ENCODE measurements at places on chromosomes 7 and 10.
A peak's percentile ranks its signal among the peaks of the same experiment; 100 is the strongest.

- DNase-seq: no peak
Measured at GRCh38 chr10:85448716-85449115, 917.9 kb downstream of the GRID1 start.

GRCh38 chr10:14396411-14397048 is 65.8 kb upstream of the FRMD4A start:
- no peak for DNase-seq

- DNase-seq: no peak
Measured at GRCh38 chr7:122082670-122083069, 61.4 kb downstream of the AASS start.

- DNase-seq: peak; percentile 78
Measured at GRCh38 chr7:104848138-104848990, 165.6 kb upstream of the KMT2E start.

DNA sequence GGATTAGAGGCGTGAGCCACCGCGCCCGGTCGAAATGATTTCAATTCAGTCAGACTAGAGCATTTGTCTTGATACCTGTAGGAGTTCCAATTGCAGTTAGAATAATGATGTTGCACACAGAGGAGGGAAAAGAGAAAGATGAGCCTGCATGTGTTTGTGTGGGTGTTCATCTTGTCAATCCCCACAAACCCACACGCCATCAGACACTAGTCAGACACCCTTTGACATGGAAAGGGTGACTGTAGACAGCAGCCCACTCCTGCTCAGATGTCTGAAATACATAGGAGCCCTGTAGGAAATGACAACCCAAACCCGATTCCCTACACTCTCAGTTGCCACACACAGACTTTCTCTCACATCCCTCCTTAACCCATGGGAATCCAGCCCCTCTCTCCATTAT is 92.0 kb downstream of the ABLIM1 start:
- DNase-seq: no peak

DNA sequence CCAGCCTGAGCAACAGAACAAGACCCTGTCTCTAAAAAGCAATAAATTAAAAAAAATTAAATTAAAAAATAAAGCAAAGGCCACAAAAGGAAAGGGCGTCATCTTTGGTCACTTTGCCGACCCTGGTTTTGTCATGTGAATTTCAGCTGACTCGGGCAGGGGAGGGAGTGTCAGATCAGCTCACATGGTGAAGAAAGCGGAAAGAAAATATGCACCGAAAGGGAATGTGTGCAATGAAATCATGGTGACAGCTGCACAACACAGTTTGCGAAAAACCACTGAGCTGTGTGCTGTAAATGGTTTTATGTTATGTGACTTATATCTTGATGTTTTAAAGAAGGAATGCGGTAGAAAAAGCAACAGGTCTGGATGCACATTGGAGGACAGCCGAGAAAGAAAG is 39.8 kb downstream of the RCC1L start:
- DNase-seq: no peak

GRCh38 chr10:61890881-61891409 is 10.6 kb upstream of the ARID5B start:
- DNase-seq: no peak

GRCh38 chr7:150727381-150727780 is 9.8 kb upstream of the GIMAP5 start:
- DNase-seq: no peak

DNA sequence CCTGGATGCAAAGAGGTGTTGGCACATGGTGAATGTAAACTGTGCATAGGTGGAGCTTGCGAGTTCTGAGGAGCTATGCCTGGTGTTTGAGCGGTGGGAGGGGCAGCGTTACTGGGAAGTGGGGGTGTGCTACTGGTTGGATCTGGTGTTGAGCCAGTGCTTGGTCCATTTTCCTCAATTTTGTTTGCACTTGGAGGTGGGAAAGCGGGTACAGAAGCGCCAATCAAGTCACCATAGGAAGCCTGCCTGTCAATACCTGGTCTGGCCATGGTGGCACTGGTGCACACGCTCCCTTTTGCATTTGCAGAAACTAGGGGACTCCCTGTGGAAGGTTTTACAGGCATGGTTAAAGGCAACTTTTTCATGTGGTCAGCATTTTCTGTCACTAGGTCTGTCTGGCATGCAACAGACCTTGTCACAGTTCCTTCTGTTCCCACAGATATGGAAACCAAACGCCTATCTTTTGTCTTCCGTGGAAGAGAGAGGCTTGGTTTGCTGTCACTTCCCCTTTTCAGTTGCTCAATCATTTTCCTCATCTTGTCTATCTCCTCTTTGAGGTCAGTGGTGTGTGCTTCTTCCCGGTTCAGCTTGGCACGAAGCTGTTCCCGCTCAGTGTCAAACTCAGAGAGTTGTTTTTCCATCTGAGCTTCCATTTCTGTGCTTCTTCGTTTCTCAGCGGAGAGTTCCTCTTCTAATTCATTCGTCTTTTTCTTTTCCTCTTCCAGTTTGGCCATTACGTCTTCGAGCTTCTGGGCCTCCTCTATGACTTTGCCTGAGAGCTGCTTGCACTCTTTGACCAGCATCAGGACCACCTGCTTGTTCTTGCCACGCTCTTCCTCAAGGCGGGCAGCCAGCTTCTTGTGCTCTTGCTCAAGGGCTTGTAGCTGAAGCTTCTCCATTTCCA is 81.1 kb downstream of the CTTNBP2 start:
- DNase-seq: no peak

DNA sequence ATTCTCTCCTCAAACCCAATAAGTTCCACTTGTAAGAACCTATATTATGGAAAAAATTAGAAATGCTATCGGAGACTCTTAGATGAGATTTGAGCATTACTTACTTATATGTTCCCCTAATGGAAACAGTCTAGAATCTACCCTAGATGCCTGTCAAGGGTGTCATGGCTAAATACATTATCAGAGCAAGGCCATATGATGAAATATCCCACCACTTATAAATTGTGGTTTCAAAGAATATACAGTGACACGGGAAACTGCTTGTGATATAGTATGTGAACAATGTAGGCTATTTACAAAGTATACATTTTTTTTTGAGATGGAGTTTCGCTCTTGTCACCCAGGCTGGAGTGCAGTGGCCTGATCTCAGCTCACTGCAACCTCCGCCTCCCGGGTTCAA is 46.3 kb upstream of the CTBP2 start:
- no peak for DNase-seq

GRCh38 chr10:132375116-132375794 is 21.7 kb upstream of the PWWP2B start:
- no peak for DNase-seq

- no peak for DNase-seq
Measured at GRCh38 chr7:155541986-155542675, 4.2 kb downstream of the CNPY1 start.

- DNase-seq: no peak
Measured at GRCh38 chr7:3738964-3739363, 437.9 kb downstream of the SDK1 start.

DNA sequence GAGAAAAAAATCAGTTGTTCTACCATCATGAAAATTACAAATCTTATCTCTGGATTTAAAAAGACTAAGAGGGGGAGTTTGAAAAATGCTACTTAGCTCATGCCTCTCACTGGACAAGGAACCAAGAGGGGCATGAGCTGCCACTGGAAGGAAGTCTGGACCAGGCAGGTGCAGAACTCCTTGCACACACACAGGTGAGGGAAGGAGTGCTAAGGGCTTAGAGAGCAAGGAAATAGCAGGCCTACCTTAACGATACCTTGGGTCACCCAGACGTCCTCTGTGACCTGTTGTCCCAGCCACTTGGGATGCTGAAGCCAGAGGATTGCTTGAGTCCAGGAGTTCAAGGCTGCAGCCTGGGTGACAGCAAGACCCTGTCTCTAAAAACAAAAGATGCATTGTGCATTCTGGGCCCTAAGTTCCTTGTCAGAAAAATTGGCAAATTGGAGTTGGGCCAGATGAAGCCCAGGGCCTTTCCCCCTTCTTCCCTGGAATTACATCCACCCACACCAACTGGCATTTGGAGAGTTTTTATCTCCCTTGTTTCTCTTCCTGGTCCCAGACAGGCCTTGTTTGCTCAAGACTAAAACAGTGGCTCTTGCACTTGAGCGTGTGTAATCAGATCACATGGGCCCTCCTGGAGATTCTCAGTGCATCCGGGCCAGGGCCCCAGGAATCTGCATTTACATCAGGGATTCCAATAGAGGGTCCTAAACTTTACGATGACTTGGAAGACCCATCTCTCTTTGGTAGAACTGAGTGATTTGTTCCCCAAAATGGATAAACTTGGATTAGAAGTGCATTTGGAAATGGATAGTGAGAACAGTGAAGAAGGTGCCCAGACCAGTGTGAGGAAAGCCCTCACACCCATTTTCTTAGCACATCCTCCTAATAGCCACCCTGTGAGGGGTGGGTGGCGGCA is 3.0 kb downstream of the DDIT4 start:
- DNase-seq: peak; percentile 65

DNA sequence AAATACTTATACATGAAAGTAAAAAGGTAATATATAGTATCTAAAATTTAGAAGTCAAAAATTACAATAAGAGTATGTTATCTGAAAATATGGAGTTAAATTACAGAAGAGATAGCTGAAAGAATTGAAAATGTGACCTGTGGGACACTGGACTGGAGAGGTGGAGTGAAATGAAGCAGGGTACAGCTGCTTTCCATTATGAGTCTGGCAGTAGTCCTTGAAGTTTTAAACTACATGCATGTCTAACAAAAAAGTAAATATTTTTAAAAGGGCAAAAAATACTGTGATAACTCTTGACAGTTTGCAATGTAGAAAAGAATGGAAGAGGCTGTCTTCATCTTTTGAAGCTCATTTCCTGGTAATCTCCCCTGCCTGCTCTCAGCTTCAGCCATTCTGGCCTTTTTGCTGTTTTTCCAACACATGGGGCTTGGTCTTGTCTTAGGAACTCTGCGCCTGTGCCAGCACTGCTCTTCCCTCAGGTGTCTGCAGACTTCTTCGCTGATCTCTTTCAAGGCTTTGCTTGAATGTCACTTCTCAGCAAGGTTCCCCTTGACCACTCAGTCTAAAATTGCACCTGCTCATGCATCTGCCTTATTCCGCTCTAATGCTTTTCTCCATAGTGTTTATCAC is 36.9 kb downstream of the PTPRZ1 start:
- DNase-seq: no peak

DNA sequence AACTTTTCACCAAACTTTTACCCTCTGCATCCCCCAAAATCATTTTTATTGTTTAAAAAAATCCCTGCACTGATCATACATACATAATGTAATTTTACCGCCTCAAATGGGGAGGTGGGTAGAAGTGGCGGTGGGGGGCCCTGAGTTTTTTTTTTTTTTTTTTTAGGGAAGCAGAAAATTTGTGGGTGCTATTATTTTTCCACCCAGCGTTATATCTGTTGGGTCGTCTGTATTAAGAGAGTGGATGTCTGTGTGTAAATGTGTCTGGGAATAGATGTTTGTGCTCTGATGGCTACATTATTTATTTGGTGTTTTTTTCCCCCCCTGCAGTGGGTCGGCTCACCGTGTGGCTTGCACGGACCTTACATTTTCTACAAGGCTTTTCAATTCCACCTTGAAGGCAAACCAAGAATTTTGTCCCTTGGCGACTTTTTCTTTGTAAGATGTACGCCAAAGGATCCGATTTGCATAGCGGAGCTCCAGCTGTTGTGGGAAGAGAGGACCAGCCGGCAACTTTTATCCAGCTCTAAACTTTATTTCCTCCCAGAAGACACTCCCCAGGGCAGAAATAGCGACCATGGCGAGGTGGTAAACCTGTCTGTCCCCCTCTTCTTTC is 438 bp downstream of the ARID5B start:
- peak; percentile 34 for DNase-seq

DNA sequence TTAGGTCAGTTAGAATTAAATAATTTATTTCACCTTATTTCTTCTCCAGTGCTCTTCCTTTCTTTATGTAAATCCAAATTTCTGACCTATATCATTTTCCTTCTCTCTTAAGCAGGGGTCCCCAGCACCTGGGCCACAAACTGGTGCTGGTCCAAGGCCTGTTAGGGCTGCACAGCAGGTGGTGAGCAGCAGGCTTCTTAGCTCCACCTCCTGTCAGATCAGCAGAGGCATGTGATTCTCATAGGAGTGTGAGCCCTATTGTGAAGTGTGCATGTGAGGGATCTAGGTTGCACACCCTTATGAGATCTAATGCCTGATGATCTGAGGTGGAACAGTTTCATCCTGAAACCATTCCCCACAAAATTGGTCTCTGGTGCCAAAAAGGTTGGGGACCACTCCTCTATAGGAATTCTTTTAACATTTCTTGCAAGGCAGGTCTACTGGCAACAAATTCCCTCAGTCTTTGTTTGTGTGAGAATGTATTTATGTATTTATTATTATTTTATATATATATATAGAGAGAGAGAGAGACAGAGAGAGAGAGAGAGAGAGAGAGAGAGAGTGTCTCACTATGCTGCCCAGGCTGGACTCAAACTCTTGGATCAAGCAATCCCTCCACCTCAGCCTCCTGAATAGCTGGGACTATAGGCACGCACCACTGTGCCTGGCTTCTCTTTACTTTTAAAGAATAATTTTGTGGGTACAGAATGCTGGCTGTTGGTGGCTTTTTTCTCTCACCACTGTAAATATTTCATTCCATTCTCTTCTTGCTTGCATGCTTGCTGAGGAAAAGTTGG is 4.3 kb upstream of the ABCC2 start:
- DNase-seq: no peak

DNA sequence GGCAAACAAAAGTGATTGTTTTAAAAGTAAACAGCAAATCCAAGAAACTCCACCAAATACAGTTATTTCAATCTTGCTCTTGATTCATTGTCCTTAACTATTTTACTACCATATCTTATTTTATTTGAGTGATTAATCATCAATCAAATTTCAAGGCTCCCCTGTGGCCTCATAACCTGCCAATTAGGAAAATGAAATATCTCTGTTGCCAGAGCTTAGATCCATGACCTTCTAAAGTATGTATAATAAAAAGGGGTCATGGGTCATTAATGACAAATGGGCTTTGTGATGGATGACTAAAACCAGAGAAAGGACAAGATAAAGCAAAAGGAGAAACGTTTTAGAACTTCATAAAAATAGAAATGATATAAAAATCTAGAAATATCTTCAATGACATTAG is 28.5 kb downstream of the NRCAM start:
- no peak for DNase-seq
